ENCODE measurements at places on chromosomes 16 and 17. TPM values are rescaled to one million over a fixed set of nuclear protein-coding genes. Genes with fewer than 3 reads are reported as not detected.

OR1A1 gene
- not detected for total RNA-seq

DNA sequence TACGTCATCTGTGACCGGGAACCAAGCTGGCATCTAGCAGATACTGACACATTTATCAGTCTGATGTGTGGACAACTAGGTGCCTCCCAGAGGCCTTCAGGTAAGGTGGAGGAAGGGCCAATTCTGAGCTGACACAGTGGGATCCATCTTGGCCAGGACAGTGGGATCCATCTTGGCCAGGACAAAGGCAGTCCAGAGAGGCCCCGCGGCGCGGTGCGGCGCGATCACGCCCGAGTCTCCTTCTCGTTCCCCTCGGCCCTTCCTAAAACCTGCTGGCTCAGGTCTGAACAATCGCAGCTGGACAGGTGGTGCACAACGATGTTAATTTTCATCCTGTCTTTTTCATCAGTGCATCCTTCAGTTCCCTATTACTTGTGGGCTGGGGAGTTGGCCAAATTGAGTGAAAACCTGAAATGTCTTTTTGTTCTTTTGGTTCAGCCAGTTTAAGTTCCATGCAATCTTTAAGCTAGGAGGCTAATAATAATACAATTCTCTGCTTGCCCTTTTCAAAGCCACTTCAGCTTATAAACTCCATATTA is 486 bp upstream of the WSB1 start:
- DNase-seq = no peak

- DNase-seq = no peak
These were observed 325.7 kb downstream of the XYLT1 start for GRCh38 chr16:17145029-17145428.

MGAT5B gene
- 0.13 TPM for total RNA-seq

DNA sequence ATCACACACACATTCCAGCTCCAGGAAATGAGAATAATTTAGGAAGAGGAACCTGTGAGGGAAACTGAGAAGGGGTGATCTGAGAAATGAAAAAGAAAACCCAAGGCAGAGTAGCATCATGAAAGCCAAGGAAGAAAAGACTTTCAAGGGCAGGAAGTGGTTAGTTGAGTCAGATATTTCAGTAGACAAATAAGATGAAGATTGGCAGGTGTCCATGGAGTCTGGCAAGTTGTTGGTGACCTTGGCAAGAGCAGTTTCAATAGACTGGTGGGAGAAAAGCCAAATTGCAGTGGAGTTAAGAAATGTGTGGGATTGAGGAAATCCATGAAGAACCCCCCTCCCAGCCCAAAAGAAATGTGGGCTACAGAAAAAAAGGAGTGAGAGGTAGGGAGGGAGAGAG is 10.7 kb downstream of the GNAO1 start:
- DNase-seq = no peak

- DNase-seq = no peak
These were observed 24.3 kb upstream of the GSG1L start for GRCh38 chr16:28087675-28088300.

EXOC3L1 gene
- 2.8 TPM for total RNA-seq

- DNase-seq = no peak
These were observed 323.9 kb downstream of the CPPED1 start for GRCh38 chr16:12479751-12480150.

DNA sequence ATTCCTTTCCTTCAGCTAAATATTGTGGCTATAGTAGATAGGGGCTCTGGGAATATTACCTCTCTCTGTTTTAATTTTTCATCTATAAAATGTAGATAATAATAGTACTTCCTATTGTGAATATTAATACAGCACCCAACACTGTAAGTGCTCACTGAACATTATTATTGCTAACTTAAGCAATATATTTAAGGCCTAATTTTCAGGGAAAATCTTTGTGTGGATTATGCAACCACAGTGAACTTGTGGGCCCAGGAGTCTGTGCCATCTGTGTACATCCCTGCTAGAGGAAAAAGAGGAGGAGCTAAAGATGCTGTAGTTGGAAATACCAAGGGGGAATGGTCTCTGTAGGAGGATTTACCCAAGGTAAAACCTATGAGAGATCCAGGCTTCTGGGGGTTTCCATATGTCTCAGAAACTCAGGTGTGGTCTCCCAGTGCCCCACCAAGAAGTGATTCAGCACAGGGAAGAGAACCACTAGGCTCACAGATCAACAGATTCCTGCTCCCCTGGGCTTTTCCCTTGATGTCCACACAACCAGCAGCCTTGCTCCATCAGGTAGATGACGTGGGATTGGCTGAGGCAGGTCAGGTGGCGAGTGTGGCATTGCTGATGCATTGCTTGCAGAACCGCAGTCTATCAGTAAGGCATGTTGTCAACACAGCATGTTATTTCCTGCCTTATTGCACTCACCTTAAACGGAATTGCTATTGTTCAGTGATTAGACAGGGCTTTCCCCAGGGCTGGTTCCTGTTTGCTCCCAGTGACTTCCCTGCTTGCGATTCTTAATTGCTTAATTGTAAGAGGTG is 1.6 kb upstream of the N4BP1 start:
- peak; percentile 91 for DNase-seq

TPSD1 gene
- total RNA-seq = not detected

CBX2 gene
- 3.5 TPM for total RNA-seq

Measured in cardiac septum (tissue), 1 donor.